ENCODE measurements at places on chromosomes 7 and 10. TPM values are rescaled to one million over a fixed set of nuclear protein-coding genes. Genes with fewer than 3 reads are reported as not detected.

DNA sequence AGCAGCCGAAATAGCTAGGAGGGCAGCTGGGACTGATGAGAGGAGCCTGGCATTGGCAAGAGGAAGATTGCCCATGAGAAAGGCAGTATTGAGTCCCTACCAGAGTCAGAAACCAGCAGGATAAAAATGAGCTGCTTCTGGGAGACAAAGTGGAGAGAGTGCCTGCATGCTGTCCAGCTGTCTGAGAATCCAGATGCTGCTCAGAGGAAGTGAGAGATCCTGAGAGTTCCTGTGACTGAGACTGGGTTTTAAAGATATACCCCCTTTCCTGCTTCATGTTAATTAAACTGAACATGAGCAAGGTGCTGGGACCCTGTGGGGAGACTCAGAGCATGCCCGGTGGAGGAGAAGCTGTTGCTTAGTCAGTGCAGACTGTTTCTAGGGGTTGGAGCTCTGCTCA, 107.5 kb downstream of the KIF20B start:
- H3K4me1 ChIP-seq: no peaks in the 10 kb centered on the region
- DNase-seq: no peak
- H3K36me3 ChIP-seq: no peaks in the 10 kb centered on the region
- H3K27ac ChIP-seq: no peak overlapping the region

GRCh38 chr7:27398851-27399250, 156.2 kb downstream of the EVX1 start:
- H3K4me3 ChIP-seq: no peak overlapping the region
- no peaks in the 10 kb centered on the region for H3K27me3 ChIP-seq
- H3K4me1 ChIP-seq: no peaks in the 10 kb centered on the region
- no peak for DNase-seq

GRCh38 chr10:121113385-121113696, 262.2 kb downstream of the WDR11 start:
- H3K27me3 ChIP-seq: no peaks in the 10 kb centered on the region
- no peak overlapping the region for H3K4me3 ChIP-seq
- no peak overlapping the region for H3K27ac ChIP-seq

GRCh38 chr7:94183289-94183749, 179.2 kb upstream of the BET1 start:
- H3K4me1 ChIP-seq: no peaks in the 10 kb centered on the region
- no peak overlapping the region for H3K4me3 ChIP-seq
- H3K27me3 ChIP-seq: no peaks in the 10 kb centered on the region
- DNase-seq: no peak
- no peaks in the 10 kb centered on the region for H3K36me3 ChIP-seq

DNA sequence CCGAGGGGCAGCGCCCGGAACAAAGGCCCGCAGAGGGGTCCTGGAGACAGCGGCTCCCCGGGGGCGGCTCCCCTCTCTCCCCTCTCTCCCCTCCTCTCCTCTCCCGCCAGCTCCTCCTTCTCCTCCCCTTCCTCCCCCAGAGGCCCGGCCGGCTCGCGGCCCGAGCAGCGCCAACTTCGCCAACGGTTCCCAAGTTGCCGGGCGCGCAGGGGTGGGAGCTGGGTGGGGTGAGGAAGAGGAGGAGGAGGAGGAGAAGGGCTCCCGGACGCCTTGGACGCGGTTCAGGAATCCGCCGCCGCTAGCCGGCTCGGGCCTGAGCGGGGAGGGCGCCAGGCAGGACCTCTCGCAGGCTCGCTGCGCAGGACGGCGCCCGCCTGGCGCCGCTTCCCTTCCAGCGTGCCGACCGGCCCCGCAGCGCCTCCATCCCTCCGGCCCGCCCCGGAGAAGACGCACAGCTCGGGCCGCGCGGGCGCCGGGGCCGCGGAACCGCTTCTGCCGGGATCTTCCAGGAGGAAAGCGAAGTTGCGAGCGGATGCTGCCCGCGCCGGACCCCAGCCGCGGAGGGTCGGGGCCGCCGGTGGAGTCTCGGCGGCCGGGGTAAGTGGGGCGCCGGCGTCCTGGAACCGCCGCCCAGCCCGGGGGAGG, at the start of gene CHST3:
TSS of gene CHST3 (plus strand) at position 298 of the 645 bp plus-strand sequence. CDS start 41,448 bp downstream, outside the sequence.
- peaks cover 10% of the 10 kb centered on the region for H3K4me1 ChIP-seq
- no peaks in the 10 kb centered on the region for H3K36me3 ChIP-seq
- no peak for DNase-seq
- peak within 1 kb of the TSS; percentile 74 for H3K27ac ChIP-seq

- H3K27me3 ChIP-seq: no peaks in the 10 kb centered on the region
- no peak for DNase-seq
- H3K4me3 ChIP-seq: no peak overlapping the region
- H3K4me1 ChIP-seq: peaks cover 5% of the 10 kb centered on the region
Measured at GRCh38 chr7:157853076-157853788, 516.4 kb downstream of the DNAJB6 start.

- DNase-seq: no peak
- peaks cover 11% of the 10 kb centered on the region for H3K36me3 ChIP-seq
- no peak overlapping the region for H3K4me3 ChIP-seq
- H3K4me1 ChIP-seq: peaks cover 19% of the 10 kb centered on the region
Measured at GRCh38 chr10:114491419-114491818, 87.1 kb upstream of the AFAP1L2 start.

- no peak for DNase-seq
- H3K27me3 ChIP-seq: no peaks in the 10 kb centered on the region
- no peaks in the 10 kb centered on the region for H3K4me1 ChIP-seq
- H3K36me3 ChIP-seq: no peaks in the 10 kb centered on the region
- no peak overlapping the region for H3K27ac ChIP-seq
- no peak overlapping the region for H3K4me3 ChIP-seq
Measured at GRCh38 chr10:436911-437665, 252.4 kb downstream of the DIP2C start.

DNA sequence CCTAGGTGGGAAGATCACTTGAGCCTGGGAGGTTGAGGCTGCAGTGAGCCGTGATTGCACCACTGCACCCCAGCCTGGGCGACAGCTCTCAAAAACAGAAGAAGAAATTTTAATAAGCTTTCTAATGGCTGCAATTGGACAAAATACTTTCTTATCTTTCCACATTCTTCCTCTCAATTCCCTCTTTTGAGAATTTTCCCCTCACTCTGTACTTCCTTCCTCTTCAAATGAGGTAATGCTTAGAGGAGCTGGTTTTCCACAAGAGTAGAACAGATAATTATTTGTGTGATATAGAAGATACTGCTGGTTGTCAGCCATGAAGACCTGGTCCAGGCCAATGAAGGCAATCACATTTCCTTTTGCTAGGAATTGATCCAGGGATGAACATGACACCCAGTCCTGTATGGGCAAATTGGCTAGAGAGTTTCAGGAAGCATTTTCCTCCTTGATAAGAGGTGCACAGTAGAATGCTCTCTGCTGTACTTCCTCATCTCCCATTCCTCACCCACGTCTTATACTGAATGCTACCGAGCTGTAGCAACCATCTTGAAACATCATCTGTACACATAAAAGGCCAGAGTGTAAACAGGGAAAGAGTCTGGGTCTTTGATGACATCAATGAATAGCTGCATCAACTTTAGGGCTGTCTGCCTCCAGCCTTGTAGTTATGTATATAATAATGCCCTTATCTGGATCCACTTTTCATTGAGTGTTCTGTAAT, 103.9 kb downstream of the CDK6 start:
- no peak overlapping the region for H3K27ac ChIP-seq
- peaks cover 4% of the 10 kb centered on the region for H3K4me1 ChIP-seq
- peaks cover 39% of the 10 kb centered on the region for H3K36me3 ChIP-seq
- no peak overlapping the region for H3K4me3 ChIP-seq
- no peaks in the 10 kb centered on the region for H3K27me3 ChIP-seq

DNA sequence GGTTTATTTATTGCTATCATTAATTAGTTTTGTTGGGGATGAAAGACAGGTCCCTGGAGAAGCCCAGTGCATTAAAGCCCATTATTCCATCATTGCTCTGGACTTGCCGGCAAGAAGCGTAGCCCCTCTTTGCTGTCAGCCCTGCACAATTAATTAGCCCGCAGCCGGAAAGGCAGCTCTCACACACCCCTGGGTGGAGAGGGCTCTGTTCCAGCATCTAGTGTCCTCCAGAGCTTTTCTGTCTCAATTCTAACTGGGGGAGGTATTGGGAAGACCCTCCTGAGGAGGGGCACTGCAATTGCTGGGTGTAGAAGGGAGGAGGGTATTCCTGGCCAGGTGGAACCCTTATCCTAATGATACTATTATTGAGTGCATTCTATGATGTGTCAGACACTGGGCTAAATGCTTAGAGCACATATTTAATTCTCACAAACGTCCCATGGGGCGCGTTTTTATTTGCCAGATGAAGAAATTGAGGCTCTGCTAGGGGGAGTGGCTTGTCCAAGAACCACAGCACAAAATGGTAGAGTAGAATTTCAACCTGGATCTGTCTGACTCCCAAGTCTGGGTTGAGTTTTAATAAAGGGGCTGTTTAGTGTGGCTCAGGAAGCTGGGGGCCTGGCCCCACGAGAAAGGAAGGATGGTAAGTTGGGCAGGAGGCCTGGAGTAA, 148.1 kb upstream of the PCBD1 start:
- H3K36me3 ChIP-seq: no peaks in the 10 kb centered on the region
- H3K27me3 ChIP-seq: no peaks in the 10 kb centered on the region
- no peak for DNase-seq
- no peak overlapping the region for H3K4me3 ChIP-seq
- no peak overlapping the region for H3K27ac ChIP-seq

DNA sequence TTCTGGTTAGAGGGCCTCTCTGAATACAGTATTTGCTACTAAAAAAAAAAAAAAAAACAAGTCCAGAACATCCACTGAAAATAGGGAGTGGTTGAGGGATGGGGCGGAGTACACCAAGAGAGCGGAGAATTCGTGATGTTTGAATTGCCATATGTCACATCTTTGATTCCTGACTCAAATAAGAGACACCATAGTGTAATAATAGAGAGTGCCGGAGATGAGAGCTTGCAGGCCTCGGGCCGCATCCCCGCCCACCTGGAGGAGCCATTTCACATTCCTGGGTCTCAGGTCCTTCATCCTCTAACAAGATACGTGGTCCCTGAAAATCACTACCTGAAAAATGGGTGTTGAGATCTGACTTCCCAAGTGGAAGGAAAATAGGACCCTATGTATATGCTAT, 46.8 kb downstream of the KIAA1549 start:
- no peak for DNase-seq
- no peak overlapping the region for H3K4me3 ChIP-seq
- no peaks in the 10 kb centered on the region for H3K27me3 ChIP-seq
- no peaks in the 10 kb centered on the region for H3K4me1 ChIP-seq
- H3K27ac ChIP-seq: no peak overlapping the region

GRCh38 chr7:64400401-64400800, 86.6 kb downstream of the ZNF736 start:
- no peaks in the 10 kb centered on the region for H3K4me1 ChIP-seq
- no peaks in the 10 kb centered on the region for H3K36me3 ChIP-seq
- DNase-seq: no peak
- no peak overlapping the region for H3K27ac ChIP-seq

- no peak overlapping the region for H3K27ac ChIP-seq
- no peaks in the 10 kb centered on the region for H3K4me1 ChIP-seq
- DNase-seq: no peak
- no peaks in the 10 kb centered on the region for H3K27me3 ChIP-seq
- no peak overlapping the region for H3K4me3 ChIP-seq
- no peaks in the 10 kb centered on the region for H3K36me3 ChIP-seq
Measured at GRCh38 chr10:129095680-129096064, 371.4 kb upstream of the MGMT start.

DNA sequence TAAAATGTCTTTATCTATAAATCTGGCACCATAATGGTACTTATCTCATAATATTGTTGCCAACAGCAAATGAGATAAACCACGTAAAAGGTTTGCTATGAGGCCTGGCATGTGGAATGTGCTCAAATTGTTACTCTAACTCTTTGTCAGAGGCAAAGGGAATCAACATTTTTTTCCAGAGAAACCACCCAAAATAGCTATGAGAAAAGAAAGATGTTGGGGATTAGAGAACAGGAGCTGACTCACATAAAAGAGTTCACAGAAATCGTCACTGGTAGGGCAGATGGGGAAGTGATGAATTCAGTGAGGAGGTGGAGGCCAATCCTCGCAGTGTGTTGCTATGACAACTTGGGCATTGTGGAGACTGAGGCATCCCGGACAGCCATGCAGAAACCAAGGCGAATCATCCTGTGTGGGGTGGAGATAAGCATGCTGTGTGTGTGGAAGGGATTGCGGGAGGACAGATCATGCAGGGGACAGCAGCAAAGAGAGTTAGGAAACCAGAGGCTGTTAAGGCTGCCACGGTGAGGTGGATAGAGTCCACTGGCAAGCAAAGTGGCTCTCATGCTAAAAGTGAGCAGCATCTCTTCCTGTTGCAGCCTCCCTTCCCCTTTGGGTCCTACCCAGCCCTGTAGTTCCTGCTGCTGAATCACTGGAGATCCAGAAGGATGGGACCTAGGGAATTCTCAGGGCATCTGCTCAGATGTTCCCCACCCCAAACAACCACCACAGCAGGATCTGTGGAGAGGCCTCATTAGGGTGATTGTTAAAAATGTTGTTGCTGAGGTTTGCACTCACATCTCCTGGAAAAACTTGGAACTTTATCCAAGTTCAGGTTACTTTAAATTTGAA, 103.9 kb downstream of the CUBN start:
- no peaks in the 10 kb centered on the region for H3K36me3 ChIP-seq
- H3K4me3 ChIP-seq: no peak overlapping the region
- H3K27ac ChIP-seq: peak overlapping the region; percentile 30
- DNase-seq: no peak
- no peaks in the 10 kb centered on the region for H3K27me3 ChIP-seq

- H3K27me3 ChIP-seq: no peaks in the 10 kb centered on the region
- H3K36me3 ChIP-seq: no peaks in the 10 kb centered on the region
- H3K27ac ChIP-seq: no peak overlapping the region
- H3K4me3 ChIP-seq: no peak overlapping the region
- DNase-seq: no peak
- no peaks in the 10 kb centered on the region for H3K4me1 ChIP-seq
Measured at GRCh38 chr7:3218411-3219225, 82.4 kb upstream of the SDK1 start.

- no peak for DNase-seq
- no peaks in the 10 kb centered on the region for H3K36me3 ChIP-seq
- H3K27ac ChIP-seq: no peak overlapping the region
- no peaks in the 10 kb centered on the region for H3K4me1 ChIP-seq
- H3K27me3 ChIP-seq: no peaks in the 10 kb centered on the region
- H3K4me3 ChIP-seq: no peak overlapping the region
Measured at GRCh38 chr10:29191674-29192073, 97.2 kb upstream of the LYZL1 start.

- no peak for DNase-seq
- no peak overlapping the region for H3K27ac ChIP-seq
- H3K4me3 ChIP-seq: no peak overlapping the region
- peaks cover 41% of the 10 kb centered on the region for H3K36me3 ChIP-seq
Measured at GRCh38 chr7:157397731-157398691, 61.2 kb downstream of the DNAJB6 start.

ASIC3 gene
- total RNA-seq: 0.14 TPM

C10orf105 gene
- total RNA-seq: 0.42 TPM

CACNA2D1 gene
- total RNA-seq: 8.4 TPM

PRPS1L1 gene
- total RNA-seq: not detected

GNAI1 gene
- 10.2 TPM for total RNA-seq

GRID2IP gene
- total RNA-seq: 0.28 TPM

NCF1 gene
- 5.7 TPM for total RNA-seq

SPDYE8 gene
- not detected for total RNA-seq
